Occipital lobe (tissue), 3 donors: ENCODE measurements at places on chromosomes 12 and 14.

DNA sequence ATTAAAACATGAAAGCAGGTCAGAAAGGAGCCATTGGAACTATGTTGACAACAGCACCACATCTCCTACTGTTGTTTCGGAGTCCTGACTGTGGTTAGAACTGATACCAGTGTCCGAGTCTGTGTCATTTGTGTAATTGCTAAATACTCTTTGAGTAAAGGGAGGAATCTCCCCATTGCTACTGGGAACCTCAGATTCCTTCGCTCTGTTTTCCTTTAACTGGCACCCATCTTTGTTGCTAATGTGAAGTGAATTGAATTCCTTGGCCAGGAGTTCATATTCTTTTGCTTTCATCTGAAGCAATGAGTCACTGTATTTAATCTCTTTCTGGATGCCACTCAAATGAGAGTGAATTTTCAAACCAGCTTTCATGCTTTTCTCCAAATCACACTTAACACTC lies 31.5 kb downstream of the RASSF9 start:
- DNase-seq: no peak

- no peak for DNase-seq
These were observed 465.2 kb downstream of the PCNX1 start for GRCh38 chr14:71372411-71372838.

GRCh38 chr14:104436047-104436591 lies 143.4 kb upstream of the C14orf180 start:
- DNase-seq: no peak

DNA sequence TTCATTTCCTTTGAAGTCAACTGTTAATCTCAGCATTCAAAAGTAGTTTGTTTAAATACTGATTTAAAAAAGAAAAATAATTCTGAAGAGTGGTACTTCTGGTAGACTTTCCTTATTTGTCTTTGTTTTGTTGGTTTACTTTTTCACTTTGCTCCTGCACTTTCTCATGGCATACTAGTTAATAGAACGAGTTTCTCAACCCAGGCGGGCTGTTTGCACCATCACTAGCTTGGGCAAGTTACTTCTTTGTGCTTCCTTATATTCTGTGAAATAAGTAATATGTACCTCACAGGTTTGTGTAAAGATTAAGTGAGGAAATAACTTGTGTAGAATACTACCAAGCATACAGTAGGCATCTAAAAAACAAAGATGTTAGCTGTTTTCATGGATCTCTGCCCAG lies 45.5 kb downstream of the SLC38A6 start:
- no peak for DNase-seq

- no peak for DNase-seq
These were observed 2.3 kb downstream of the GLI1 start for GRCh38 chr12:57461917-57462250.

GRCh38 chr14:88248606-88249005 lies 74.5 kb downstream of the KCNK10 start:
- no peak for DNase-seq

GRCh38 chr14:32597771-32598170 lies 268.7 kb downstream of the AKAP6 start:
- no peak for DNase-seq

DNA sequence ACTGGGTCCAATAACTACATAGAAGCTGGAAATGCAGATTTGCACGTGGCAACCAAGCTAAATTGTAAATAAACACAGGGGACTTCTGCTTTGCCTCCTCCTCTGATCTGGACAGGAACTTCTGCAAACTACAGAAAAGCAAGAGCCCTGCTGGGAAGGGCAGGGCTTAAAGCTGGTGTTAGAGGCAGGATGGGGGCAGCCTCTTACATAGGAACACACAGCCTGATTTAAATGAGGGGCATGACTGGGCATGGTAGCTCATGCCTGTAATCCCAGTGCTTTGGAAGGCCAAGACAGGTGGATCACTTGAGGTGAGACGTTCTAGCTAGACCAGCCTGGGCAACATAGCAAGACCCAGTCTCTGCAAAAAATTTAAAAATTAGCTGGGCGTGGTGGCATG lies 46.7 kb downstream of the ERH start:
- DNase-seq: no peak

GRCh38 chr12:113052326-113052725 lies 4.2 kb upstream of the DTX1 start:
- no peak for DNase-seq

GRCh38 chr14:52402812-52403526 lies 88.9 kb downstream of the PTGER2 start:
- DNase-seq: no peak

DNA sequence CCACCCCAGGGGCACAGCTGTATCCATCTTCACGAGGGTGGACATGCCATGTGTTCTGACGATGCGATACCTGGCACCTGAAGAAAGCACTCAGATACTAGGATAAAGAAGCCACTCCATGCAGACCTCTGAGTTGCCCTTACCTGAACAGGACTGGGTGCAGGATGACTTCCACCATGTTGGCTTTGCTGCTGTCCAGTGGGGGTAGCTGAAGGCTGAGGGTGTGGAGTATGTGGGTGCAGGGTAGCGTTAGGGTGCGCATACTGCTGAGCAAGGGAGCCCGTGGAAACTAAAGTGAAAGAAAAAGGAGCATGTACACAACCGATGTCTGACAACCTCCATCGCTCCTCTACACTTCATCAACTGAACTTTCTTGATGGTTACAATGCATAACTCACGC lies 51.3 kb downstream of the SH2B3 start:
- DNase-seq: no peak

DNA sequence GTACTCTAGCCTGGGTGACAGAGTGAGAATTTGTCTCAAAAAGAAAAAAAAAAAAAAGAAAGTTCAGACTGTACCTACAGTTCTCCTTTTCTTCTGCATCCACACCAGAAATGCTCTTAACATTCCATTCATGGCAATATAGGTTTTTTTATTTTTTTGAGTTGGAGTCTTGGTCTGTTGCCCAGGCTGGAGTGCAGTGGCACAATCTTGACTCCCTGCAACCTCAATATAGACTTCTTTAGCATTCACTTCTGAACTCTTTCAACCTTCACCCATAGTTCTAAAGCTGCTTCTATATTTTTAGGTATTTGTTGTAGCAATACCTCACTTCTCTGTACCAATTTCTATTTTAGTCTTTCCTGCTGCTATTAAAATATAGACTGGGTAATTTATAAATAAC lies 1095.7 kb downstream of the FLRT2 start:
- no peak for DNase-seq

- no peak for DNase-seq
These were observed 131.8 kb upstream of the CPSF6 start for GRCh38 chr12:69107541-69107940.

GRCh38 chr14:31886156-31886835 lies 190.8 kb upstream of the ARHGAP5 start:
- no peak for DNase-seq

GRCh38 chr14:94918896-94919295 lies 149.0 kb upstream of the GSC start:
- DNase-seq: no peak

GRCh38 chr14:73788701-73789551 lies 62.7 kb upstream of the PTGR2 start:
- no peak for DNase-seq
